ENCODE measurements at places on chromosomes 2 and 18.

DNA sequence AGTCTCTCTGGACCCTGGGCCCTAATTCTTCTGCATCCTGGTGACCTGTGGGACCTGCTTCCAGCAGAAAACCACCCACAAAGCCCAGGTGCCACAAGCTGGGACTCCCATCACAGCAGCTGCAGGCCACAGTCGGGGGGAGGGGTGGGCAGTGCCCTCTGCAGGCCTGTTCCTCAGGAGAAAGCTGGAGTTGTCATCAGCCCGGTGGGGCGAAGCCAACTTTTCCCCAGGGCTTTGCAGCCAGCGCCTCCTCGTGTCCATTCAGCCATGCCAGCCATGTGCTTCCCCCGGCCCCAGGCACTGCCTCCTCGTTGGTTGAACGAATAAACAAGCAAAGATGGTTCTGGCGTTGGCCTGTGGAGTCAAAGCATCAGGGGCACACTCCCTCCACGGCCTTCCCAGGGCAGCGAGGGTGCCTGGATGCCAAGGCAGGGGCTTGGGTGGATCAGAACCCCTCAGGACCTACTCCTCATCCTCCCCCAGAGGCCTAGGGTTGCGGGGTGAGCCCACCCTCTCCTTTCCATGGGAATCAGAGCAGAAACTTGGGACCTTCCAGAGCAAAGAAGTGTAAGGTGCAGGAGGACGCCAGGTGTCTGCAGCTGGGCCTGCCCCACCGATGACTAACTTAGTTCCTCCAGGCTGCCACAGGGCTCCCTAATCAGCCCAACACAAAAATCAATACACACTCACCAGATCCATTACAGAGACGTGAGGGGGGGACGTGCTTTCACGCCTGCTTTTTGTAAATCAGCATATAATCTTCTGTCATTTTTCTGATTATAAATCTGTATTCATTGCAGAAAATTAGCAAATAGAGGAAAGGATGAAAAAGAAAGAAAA, 75.7 kb upstream of the RAB6C start:
- H3K27me3 ChIP-seq: no peaks in the 10 kb centered on the region
- no peak overlapping the region for H3K27ac ChIP-seq
- H3K36me3 ChIP-seq: no peaks in the 10 kb centered on the region
- DNase-seq: no peak
- no peak overlapping the region for H3K4me3 ChIP-seq

DNA sequence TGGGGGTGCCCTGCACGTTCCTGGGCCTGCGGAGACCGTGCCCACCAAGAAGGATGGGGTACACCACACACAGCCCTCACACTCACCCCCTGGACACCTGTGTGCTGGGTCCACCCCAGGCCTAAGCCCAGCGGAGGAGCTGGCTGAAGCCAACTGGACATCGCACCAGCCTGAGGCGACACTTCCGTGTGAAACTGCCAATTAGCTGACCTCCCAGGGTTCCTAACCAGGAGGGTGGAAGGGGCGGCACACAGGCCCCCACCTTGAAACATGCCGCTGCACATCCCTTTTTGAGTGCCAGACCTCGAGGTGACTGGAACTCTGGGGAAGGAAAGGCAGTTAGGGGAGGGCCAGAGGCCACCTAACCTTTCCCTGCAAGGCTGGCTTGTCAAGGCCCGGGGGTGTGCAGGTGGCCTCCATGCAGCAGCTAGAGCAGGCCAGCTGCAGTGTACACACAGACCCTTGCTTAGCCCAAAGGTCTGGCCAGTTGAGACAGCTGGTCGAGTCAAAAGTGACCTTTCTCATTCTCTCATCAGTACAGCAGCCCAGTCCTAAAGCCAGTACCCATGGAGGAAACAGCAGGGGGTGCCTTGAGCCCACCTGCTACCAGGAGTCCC, 4.5 kb downstream of the STK25 start:
- no peak overlapping the region for H3K4me3 ChIP-seq
- H3K36me3 ChIP-seq: peaks cover 15% of the 10 kb centered on the region
- no peaks in the 10 kb centered on the region for H3K27me3 ChIP-seq
- no peaks in the 10 kb centered on the region for H3K4me1 ChIP-seq

DNA sequence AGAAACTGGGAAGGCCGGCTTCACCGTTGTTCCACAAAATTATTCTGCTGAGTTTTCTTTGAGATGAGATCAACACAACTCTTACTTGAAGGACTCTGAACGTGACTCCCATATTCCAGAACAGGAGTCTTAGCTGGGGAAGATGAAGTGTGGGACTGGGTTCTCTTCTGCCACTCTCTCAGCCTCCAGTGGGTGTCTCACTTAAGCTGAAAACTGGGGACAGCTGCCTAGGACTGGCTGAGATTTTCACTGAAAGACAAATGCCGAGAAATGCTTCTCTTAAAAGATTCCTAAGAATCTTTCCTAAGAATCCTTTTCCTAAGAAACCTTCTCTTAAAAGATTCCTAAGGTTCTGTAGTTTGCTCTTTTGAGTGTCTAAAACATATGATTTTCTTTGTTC, 156.6 kb upstream of the LHCGR start:
- H3K4me1 ChIP-seq: no peaks in the 10 kb centered on the region
- no peak for DNase-seq
- no peaks in the 10 kb centered on the region for H3K27me3 ChIP-seq

GRCh38 chr2:203209538-203209937, 29.3 kb upstream of the CYP20A1 start:
- DNase-seq: no peak
- no peaks in the 10 kb centered on the region for H3K27me3 ChIP-seq
- no peaks in the 10 kb centered on the region for H3K36me3 ChIP-seq
- H3K27ac ChIP-seq: no peak overlapping the region

DNA sequence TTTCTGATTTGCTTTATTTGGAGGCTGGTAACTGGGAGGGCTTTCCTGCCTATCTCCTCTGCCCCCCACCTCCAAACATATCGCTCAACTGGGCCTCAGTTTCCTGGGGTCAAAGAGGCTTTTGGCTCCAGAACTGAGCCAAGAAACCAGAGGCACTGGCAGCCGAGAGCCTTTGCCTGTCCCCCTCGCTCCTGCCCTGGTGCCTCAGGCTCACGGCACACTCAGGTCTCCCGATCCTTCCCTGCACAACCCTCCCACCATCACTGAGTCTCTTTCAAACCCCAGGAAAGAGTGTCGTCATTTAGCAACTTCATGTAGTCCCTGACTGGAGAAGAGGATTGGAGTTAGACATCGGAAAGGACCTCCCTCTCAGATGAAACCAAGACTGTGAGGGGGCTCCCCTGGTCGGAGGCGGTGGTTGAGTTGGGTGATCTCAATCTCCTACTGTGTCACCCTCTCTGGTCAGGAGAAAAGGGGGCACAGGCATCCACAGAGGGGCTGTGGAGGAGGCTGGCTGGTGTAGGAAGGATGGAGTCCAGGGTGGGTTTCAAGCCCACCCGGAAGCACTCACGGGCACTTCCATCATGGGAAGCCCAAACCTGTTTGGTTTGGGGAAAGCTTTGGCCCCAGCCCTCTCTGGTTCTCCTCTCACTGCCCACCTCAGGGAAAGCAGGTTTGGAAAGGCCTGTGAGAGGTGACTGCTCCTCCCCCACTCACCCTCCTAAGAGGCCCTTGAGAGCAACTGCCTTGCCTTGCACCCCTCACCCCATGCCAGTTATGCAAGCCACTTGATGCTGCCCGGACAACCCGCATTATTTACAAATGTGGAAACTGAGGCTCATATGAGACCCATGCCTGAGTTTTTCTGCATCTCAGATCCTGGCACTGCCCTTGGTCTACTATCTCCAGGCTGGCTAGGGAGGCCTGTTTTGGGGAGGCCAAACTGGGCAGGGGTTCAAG, 62.3 kb downstream of the TNS1 start:
- H3K4me1 ChIP-seq: no peaks in the 10 kb centered on the region
- DNase-seq: no peak
- H3K36me3 ChIP-seq: no peaks in the 10 kb centered on the region
- H3K4me3 ChIP-seq: no peak overlapping the region

DNA sequence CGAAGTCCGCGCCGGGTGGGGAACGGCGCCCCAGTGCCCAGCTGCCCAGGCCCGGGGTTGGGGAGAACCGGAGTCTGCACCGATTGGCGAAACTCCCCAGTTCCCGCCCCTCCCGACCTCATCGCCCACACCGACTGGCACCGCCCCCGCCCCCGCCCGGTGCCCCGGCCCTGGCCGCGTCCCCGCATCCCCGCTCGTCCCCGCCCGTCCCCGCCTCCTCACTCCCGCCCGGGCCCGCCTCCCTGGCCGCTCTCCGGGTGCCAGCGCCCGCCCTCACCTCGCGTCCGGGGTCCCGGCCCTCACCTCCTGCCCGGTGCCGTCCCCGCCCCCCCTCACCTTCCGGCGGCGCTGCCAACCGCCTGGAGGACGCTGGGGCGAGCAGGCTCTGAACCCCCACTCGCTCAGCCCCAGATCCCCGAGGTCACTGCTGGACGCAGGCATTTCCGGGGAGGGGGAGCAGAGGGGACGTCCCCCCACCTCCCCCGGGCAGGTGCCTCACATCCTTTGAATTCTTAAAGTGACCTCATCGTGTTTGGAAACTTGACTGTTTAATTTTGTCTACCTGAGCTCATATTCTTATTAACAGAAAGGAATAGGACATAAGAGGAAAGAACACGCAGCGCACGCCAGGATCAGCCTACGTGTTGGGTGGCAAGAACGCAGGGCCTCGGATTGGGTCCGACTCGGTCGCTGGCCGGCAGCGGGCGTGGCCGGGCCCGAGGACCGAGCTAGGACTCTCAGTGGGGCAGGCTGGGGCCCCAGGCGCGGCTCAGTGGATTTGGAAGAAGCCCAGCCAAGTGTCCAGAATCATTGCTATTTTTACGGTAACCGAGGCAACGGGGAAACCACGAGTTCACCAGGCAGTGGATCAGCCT, at the start of gene FAM110C:
Gene FAM110C (minus strand): TSS at position 35 of the 875 bp plus-strand sequence. CDS start 120 bp downstream, outside the sequence.
- H3K4me3 ChIP-seq: peak within 1 kb of the TSS; percentile 53
- no peaks in the 10 kb centered on the region for H3K4me1 ChIP-seq
- H3K27me3 ChIP-seq: peaks cover 9% of the 10 kb centered on the region
- DNase-seq: peak; percentile 14
- no peaks in the 10 kb centered on the region for H3K36me3 ChIP-seq

- no peaks in the 10 kb centered on the region for H3K36me3 ChIP-seq
- no peak overlapping the region for H3K4me3 ChIP-seq
- peak overlapping the region; percentile 8 for H3K27ac ChIP-seq
- no peaks in the 10 kb centered on the region for H3K27me3 ChIP-seq
- H3K4me1 ChIP-seq: peaks cover 15% of the 10 kb centered on the region
Measured at GRCh38 chr2:105812180-105813044, 67.7 kb downstream of the NCK2 start.

- H3K27ac ChIP-seq: no peak overlapping the region
- no peaks in the 10 kb centered on the region for H3K27me3 ChIP-seq
- H3K36me3 ChIP-seq: no peaks in the 10 kb centered on the region
- no peak for DNase-seq
- no peak overlapping the region for H3K4me3 ChIP-seq
Measured at GRCh38 chr18:58224425-58224750, 180.4 kb downstream of the NEDD4L start.

DNA sequence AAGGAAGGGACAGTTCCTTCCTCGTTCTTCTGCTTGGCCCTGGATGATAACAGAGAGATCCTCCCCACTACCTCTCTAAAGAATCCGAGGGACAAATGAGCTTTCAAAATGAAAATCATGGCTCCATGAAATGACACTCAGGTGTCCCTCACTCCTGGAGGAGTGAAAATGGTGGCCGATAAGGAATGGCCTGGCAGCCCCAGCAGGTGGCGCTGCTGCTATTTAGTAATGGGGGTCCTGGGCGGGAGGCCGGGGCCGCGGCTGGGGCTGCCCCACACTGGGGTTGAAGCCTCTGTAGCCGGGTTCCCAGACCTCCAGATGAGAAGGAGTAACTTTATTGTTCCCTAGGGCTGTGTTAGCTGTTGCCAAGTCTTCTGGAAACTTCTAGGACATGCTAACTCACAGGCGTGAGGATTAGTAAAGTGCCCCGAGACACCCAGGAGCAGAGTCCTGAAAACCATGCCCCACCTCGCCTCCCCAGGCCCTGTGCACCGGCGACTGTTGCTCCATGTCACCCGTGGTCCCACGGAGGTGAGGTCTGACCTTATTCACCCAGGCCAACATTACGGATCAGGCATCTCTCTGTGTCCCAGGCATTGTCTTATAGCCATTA, 138.0 kb downstream of the CTIF start:
- H3K36me3 ChIP-seq: no peaks in the 10 kb centered on the region
- no peaks in the 10 kb centered on the region for H3K4me1 ChIP-seq
- H3K27ac ChIP-seq: no peak overlapping the region
- H3K27me3 ChIP-seq: peaks cover 16% of the 10 kb centered on the region

DNA sequence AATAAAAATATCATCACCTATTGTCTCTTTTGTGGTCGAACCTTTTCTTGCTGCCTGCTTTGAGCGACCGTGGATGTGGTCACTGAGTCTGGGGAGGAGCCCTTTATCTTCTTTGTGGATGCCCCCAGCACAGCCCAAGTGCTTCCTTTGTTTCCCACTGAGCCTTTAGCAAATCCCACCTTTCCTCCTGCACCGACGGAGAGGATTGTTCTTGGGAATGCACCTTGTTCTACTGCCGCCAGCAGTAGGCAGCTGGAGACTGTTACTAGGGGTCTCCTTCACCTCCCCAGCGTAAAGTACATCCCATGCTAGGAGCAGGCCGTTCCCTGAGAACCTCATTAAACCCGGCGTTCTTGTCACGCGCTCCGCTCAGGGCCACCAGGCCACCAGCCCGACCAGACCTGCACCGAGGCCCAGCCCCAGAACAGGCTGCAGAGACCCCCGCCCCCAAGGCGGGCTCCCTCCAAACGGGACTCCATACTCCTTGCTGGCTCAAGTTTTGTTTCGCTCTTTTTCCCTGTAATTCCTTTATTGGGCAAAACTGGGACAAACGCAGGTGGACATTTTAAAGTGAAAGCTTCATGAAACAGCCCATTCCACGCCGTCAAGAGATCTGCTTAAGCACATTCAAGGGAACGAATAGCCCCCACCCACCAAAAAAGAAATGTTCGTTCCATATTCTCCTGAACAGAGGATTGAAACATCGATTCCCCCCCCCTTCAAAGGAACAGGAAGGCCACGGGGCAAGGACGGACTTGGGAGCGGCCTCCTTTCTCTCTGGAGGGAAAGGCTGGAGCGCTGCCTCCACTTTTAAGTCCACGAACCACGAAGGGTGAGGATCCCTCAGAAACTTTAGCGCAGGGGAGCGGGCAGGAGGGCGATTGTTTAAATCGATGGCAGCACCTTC, 1.1 kb upstream of the MAT2A start:
- H3K27ac ChIP-seq: peak overlapping the region; percentile 78
- no peaks in the 10 kb centered on the region for H3K36me3 ChIP-seq
- peaks cover 31% of the 10 kb centered on the region for H3K4me1 ChIP-seq
- peak; percentile 13 for DNase-seq
- peak overlapping the region; percentile 97 for H3K4me3 ChIP-seq
- H3K27me3 ChIP-seq: no peaks in the 10 kb centered on the region

GRCh38 chr2:16201848-16202247, 261.5 kb downstream of the MYCN start:
- H3K27me3 ChIP-seq: no peaks in the 10 kb centered on the region
- H3K36me3 ChIP-seq: no peaks in the 10 kb centered on the region
- no peak for DNase-seq

GRCh38 chr2:12720278-12720620, 3.5 kb downstream of the TRIB2 start:
- peaks cover 47% of the 10 kb centered on the region for H3K4me1 ChIP-seq
- H3K27me3 ChIP-seq: no peaks in the 10 kb centered on the region
- no peak for DNase-seq
- H3K36me3 ChIP-seq: peaks cover 11% of the 10 kb centered on the region
- H3K27ac ChIP-seq: no peak overlapping the region
- H3K4me3 ChIP-seq: peak overlapping the region; percentile 95

Data from T-cell (primary cell).